NCI-H2107 (cell line): ENCODE measurements at places on chromosomes 16 and 17.
A peak's percentile ranks its signal among the peaks of the same experiment; 100 is the strongest.

DNA sequence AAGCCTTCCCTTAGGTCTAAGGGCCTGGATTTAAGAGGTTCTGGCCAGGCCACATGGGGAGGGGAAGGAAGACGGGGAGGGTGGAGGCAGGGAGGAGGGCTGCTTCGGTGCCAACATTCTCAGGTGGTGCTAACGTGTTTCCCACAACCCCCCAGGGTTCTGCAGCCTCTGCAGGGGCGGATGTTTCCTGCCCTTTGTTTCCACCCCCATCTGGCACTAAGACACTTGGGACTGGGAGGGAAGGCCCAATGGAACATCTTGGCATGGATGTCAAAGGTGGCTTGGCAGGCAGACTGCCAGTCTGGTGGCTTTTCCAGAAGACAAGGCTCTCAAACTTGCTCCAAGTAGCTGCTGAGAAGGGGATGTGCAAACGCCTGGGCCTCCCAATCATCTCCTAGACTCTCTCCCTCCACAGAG lies 12.7 kb downstream of the HIC1 start:
- DNase-seq, result no peak

- DNase-seq, result no peak
Measured at GRCh38 chr17:72422505-72423285, 301.9 kb downstream of the SOX9 start.

DNA sequence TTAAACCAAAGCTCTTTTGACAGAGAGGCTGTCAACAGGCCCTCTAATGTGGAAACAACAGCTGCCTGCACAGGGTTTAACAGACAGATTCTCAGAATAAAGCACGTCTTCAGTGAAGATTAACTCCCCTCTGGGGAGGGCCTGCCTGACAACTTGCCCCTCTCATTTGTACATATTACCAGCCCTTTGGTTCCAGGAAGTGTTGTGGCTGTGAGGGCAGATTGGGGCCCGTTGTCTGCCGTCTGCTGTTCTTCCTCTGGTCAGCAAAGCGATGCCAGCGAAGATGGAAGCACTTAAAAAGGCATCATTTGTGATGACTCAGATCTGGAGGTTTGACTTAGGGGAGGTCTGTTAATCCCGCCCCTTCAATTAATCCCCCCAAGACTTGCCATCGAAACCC lies 177.0 kb upstream of the IRX6 start:
- DNase-seq, result no peak

DNA sequence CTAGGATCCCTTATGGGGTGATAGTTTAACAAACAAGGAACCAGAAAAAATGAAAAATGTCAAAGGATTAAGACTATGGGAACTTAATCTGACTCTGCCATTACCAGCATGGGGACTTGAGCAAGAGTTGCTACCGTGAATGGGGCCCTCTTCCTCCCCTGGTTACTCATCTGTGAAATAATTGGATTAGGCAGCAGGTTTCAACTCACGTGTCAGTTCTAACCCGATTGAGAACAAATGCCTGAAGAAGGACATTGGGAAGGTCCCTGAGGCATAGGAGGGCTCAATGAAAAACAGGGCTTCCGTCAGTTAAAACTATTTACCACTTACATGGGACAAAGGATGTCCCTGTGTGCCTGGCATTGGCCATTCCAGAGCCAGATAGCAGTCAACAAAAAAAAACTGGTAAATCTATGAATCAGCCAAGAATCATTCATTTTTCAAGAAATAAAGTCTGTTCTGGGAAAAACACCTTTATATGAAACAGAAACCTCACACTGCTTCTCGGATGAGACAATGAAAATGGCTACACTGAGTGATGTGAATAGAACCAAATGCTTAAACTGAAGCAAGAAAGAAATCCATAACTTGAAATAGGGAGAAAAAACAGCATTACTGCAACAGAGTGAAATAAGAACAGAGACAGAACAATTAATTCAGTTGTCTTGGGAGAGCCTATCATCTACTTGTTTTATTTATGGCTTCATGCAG lies 104.3 kb downstream of the ADAMTS18 start:
- no peak for DNase-seq

DNA sequence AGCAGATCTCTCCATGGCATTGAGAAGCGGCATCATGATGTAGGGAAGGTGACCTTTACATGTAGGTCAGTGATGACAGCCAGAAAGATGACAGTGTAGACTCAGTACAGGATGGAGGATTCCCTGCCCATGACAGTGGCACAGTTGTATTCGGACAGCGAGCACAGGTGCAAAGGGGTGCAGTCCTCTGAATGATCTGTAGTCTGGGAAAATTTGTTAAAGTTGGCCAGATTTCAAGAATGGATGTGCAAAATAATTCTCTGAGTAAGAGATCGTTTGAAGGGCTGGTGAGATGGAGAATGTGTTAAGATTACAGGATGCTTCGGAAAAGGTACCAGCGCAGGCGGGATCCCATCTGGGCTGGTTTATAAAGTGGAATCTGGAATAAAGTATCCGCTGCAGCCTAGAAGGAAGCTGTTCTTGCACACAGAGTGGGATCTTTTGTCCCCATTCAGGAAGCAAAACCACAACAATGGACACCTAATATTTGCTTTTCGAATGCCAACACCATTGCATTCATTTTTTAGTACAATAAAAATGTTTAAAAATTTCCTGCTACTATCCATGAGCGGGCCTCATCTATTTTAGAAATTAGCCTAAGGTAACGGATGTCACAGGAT lies 101.2 kb downstream of the RPTOR start:
- DNase-seq, result no peak

- no peak for DNase-seq
Measured at GRCh38 chr17:38443356-38444031, 15.2 kb downstream of the ARHGAP23 start.

DNA sequence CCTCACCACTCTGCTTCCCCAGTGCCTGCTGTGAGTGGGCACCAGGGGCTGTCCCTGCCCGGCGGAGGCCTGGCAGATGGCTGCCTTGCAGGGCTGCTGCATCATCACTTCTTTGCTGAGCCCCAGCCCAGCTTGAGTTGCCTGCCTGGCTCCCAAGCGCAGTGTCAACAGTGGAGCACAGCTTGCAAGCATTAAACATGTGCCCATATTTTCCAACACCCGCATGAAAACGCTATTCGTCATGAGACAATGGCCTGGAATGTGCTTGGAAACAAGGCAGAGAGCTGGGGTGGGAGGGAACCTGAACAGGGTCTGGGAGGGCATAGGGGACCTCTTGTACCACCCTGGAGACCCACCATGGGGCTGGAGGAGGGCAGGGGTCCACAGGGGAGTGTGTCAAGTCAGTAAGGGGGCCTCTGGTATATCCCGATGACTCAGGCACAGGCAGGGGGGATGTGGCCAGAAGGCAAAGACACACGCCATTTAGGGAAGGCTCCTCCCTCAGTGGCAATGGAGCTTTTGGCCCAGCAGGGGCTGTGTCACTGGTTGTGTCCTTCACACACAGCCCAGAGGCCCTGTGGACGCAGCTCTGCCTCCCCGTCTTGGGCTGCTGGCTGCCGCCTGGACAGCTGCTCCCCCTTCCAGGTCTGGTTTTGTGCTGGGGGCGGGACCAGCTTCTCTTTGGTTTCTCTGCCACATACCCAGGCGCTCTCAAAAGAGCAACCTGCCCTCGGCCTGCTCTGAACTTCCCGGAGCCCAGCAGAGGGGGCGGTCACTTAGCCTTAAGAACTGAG lies 17.4 kb upstream of the MTSS2 start:
- DNase-seq, result no peak

DNA sequence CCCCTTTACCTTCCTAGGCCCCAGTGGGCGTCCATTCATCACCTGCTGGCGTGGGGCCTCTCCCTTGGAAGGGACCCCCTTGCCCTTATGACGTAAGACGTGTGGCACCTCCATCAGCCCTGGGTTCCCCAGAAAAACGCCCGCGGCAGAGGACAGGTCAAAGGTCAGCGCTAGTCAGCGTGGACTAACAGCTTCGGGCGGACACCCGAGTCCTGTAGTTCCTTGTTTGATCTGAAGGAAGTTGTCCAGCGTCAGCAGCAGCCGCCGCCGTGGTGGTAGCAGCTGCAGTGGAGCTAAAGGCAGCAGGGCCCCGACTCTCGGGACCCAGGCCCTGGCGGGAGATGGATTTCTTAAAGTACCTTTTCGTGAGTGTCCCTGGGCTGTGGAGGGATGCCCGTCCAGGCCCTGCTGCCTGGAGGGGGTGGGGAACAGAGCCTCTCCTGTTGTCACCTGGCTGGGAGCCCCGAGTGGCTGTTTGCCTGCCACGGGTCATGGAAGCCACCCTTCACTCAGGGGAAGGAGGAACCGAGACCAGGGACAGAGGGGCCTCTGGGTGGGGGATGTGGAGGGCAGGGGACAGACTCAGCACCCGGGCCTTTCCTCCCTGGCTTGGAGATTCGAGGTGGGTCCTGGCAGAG lies 123.6 kb downstream of the OR1D5 start:
- no peak for DNase-seq

GRCh38 chr16:73060892-73061490 lies 13.1 kb upstream of the ZFHX3 start:
- no peak for DNase-seq

DNA sequence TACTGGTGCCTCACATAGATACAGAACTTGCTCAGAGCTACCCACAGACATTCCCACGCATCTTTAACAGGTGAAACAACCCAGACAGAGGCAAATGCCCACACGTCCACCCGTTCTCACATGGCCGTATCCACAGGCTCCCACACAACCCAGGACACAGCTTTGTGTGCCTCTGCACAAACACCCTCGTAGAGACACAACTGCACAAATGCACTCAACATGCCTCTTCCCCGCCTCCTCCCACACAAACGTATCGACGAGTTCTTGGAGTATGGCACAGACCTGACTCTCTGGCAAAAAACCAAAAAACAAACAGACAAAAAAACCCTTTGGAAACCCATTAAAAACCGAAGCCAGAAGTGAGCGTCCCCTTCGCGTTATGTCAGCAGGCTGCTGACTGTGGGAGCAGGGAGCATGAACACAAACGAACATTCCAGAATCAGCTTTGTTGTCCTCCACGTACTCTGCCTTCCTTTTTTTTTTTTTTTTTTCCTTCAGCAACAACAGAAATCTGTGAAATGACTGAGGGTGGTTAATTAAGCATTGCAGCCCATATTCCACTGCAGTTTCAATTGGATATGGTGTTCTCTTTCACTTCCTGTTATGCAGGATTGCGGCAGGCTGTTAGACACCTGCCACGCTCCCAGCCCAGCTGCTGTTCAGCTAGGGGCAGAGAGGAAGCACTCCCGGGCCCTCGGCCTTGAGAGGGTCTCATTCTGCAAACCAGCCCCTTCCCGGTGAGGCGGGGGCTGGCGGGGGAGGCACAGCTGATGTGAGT lies 313.7 kb downstream of the MAF start:
- peak; percentile 94 for DNase-seq

DNA sequence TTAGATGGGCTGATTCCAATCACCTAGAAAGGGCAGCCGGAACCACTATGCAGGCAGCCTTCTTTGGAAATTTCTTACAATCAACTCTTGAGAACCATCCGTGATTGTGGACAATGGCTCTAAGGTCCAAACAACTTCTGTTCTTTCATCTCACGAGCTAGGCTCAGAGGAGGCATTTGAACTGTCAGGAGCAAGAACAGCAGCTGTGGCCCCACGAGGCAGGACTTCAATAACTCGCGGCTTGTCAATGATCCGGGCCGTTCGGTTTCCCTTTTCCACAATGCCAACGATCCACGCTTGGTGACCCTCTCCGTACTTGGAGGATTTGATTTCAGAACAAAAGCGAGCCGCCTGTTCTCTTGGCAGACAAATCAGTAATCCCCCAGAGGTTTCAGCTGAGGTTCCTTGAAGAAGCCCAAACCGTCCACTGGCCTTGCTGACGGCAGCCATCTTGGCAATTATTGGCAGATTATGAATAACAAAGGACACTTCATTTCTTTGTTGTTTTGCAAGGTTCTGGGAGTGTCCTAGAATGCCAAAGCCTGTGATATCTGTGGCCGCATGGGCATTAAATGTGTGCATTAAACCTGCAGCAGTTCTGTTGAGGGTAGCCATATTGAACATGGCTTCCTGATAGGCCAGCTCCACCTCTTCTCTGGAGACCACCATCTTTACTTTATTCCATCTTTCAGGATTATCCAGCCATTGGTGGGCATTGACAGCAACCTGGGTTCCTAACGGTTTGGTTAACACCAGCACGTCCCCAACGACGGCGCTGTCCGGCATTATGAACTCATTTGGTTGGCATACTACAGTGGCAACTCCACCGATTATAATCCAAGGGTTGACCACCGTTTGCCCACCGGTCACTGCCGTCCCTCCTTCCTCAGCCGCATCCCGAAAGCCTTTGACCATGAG lies 1.2 kb downstream of the SEPHS2 start:
- DNase-seq, result no peak

- no peak for DNase-seq
Measured at GRCh38 chr16:72125635-72126428, 32.2 kb downstream of the DHX38 start.

DNA sequence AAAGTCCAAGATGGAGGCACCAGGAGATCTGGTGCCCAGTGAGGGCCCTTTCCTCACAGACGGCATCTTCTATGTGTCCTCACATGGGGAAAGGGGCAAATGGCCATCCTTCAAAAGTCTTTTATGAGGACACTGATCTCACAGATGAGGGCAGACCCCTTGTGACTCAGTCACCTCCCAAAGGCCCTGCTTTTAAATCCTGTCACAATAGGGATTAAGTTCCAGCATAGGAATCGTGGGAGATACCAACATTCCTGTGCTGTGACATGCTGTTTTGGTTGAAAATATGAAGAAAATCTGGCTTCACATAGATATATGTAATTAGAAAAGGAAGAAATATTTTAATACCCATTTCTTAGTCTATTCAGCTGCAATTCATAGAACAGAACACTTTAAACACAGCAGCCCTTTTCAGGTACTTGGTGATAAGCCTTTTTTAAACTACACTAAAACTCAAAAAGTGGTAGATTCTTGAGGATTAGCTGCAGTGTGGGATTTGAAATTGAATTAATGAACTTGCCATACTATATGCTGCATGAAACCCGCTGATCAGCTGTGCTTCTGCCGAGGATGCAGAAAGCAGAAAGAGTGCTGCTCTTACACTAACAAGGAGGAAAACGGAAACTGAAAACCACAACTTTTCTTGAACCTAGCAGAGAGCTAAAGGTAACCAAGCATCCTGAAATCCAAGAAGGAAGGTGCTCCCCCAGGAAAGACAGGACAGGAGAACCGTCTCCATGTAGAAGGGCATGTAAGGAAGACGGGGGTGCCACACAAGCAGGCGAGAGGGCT lies 32.7 kb downstream of the VPS53 start:
- no peak for DNase-seq

- no peak for DNase-seq
Measured at GRCh38 chr16:35150805-35151312, 1691.4 kb downstream of the TP53TG3F start.

DNA sequence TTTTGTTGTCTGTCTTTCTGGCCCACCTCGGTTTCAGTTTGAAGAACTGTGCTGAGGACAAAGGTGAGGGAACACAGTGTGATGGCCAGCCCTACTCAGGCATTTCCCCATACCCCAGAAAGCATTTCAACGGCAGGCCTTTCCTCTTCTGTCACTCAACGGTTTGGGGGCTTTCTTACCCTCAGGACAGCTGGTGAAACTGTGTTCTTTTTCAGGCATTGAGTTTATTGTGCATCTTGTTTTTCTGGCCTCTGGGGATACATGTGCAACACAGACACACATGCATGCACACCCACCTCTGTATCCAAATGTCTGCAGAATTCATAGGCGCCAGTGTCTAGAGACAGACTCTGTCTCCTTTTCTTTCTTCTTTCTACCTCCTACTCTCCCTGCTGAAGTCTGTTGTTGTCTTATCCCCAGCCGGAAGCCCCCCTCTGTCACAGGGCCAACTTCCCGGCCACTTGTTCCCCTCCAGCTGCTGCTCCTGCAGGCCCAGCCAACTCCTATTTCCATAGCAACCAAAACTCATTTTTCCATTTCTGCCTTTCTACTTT lies 17.0 kb downstream of the CHD9 start:
- no peak for DNase-seq
